T-helper 1 cell (primary cell): ENCODE measurements at places on chromosomes 5 and 9.

DNA sequence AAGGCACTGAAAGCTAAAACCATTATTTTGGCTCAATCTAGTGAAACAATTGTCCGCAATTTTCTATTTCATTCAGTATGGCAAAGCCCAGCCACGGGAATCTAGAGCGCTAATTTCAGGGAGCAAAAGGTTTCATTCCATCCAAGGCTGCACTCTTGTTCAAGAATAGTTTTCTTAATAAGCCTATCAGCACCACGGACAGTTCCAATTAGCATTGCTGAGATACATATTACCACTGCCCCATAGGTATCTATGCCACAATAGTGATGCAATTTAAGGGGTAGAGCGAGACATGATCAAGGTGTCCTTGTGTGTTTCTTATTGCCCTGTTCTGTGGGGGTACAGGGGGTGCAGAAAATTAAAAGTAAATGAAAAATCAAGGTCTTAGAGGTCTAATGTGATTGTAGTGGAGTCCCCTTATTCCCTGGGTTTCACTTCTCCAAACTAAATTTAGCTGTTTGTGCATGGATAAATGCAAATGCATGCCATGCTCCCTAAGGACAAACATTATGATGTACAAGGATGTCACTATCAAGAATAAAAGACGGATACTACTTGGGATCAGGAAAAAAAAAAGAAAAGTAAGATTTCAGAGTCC lies 45.5 kb downstream of the SPOCK1 start:
- DNase-seq: no peak

GRCh38 chr9:113474360-113475028 lies 11.0 kb downstream of the RGS3 start:
- DNase-seq: no peak

DNA sequence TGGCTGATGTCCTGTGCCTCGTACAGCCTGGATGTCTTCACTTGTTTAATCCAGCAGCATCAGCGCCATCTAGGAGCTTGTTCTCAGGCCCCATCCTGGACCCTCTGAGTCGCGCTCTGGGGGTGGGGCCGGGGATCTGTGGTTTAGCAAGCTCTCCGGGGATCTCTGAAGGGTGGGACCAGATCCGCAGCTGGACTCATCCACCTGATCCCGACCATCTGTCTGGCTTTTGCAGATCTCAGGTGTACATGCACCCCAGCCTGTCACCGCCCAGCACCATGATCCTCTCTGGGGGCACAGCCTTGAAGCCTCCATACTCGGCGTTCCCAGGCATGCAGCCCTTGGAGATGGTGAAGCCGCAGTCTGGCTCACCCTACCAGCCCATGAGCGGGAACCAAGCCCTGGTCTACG lies 15.1 kb upstream of the POMT1 start:
- no peak for DNase-seq

DNA sequence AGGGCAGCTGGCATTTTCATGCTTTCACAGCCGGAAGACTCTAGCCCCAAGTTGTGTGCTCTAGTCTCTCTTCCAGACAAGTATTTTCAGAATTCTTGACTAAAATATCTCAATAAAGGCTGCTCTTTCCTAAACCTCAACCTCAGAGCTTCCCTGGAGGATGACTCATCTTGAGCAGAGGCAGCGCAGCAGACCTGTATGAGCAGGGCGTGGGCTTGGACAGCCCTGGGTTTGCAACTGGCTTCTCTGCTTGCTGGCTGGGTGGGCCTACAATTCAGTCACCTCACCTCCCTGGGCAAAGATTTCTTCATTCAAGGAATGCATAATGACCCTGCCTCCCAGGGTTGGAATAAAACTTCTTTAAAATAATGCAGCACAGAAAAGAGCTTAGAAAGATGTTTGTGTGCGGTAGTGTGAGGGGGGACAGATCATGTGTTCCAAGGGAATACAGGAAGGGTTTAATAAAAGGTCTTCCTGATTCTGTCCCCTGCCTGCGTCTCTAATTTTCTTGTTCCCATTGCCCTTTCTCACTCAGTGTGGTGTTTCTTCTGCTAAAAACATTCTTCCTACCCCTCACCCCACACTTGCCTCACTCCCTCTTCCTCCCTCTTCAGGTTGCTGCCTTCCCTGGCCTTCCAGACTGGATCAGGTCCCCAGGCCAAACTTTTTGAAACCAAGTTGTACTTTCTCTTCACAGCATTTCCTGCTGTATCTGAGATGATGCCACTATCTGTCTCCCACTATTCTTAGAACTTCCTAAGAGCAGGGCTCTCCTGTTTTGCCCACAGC lies 39.4 kb upstream of the MAP1B start:
- no peak for DNase-seq

GRCh38 chr9:114057161-114057885 lies 20.8 kb downstream of the AMBP start:
- DNase-seq: no peak

GRCh38 chr5:95895251-95895650 lies 66.4 kb downstream of the ELL2 start:
- DNase-seq: no peak

DNA sequence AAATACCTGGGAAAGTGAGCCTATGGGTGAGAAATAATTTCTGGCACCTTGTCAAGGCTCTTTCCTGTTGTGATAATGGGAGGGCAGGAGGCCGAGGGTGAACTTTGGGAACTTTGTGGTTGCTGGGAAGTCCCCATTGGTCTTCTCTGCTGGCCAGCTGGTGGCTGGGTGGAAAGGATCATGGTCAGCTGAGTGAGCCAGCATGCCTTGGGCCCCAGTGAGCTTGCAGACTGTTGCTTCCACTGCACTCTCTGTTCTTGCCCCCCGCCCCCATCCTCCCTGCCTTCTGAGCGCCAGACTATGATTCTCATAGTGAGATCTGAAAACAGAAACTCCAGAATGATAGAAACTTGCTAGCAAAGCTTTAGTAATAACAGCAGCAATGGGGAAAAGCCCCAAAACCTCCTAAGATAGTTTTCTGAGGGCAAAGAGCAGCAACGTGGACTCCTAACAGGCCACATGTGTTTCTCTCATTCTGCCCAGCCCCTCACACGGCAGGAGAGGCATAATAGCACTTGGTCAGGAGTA lies 139.2 kb upstream of the SMARCA2 start:
- no peak for DNase-seq

DNA sequence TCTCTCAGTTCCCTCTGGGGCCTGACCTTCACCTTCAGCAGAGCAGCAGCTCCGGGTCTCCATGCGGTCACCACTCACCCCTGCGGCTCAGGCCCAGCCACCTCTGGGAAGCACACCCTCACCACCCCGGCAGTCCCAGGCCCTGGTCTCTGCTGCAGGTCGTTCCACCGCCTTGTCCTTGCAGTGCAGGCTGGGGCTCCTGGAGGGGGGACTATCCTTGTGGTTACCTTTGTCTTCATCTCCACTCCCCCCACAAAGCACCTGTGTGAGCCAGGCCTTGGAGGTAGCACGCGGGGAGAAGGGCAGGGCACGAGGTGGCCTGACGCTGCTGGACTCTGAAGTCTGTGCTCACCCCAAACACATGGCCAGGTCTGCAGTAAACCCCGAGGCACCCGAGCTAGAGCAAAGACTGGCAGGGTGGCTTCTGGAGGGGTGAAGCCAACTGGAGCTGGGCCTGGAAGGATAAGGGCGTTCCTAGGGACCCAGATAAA lies 33.2 kb upstream of the RXRA start:
- no peak for DNase-seq
